ENCODE measurements at places on chromosomes 2 and 18.

DNA sequence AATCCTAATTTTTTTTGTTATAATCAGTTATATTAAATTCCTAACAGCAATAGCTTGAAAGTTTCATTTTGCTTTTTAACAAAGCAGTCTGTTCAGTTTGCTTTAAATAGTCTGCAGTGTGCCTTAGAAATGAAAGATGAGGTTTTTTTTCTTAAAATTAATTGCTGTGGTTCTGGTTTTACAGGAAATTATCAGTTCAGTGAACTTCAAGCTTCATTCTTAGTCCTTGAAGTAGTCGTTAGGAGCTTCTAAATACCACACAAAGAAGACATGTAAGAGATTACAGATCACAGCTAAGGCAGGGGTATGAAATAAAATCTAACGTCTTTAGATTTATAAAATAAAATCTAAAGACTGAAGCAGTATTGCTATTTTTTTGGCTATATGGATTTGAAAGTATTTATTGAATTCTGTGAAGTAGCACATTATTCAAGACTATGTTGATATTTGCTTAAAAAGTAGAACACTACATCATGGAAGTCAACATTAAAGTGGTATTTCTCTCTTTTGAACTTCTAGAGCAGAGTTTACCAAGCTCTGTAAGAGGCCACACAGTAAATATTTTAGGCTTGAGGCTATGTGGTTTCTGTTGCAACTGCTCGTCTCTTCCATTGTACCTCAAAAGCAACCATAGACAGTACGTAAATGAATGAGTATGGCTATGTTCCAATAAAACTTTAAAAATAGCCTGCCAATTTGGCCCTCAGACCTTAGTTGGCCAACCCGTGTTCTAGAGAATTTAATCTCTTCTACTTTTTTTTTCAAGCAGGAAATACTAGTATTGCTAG, 81.5 kb upstream of the STON1 start:
- DNase-seq: no peak

DNA sequence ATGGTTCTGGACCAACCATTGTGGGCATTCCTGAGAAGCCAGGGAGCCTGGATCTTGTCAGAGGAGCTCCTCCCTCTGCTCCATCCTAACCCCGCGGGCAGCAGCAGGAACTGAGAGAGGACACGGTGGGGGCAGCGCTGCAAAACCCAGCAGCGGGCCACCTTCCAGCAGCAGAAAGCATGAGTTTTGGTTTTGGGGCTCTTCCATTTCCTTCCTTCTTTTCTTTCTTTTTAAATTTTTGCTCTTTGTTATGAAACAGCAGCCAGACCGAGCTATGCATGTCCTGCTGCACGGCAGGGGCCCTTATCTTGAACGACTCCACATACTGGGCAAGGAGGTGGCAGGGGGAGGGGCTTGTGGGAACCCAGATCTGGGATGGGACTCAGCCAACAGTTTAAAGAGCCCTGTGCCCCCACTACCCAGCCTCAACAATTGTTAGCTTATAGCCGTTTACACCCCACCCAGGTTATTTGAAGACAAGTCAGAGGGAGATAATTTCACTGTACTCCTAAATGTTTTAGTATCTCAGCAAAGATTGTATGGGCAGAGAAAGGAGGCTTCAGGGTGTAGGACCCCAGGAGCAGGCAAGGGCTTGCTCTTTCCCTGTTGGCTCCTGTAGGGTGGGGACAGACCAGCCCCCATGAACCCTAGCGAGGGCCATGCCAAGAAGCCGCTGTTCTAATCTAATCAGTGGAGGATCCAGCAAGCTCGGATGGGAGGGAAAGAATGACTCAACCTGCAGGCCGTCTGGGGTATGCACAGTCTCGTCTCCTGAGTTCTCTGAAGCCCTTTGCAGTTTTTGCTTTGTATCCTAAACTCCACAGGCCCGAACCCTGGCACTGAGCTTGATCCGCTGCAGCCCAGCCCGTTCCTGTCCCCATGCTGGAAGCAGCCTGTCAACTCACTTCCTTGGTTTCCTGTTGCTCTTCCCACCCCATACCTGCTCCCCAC, 75.3 kb downstream of the LRRFIP1 start:
- no peak for DNase-seq

GRCh38 chr2:73283545-73284295, 558 bp downstream of the FBXO41 start:
- no peak for DNase-seq

GRCh38 chr2:120265006-120265405, 12.4 kb downstream of the RALB start:
- DNase-seq: no peak

Data from stimulated activated CD8-positive, alpha-beta memory T cell treated with anti-CD3 and anti-CD28 coated beads, Interleukin-12 subunit alpha, Interleukin-12 subunit beta, amount 100 ng/mL, for 1 hour (primary cell).